ENCODE measurements at places on chromosomes 7 and 10.

GRCh38 chr10:323651-324293 is 188.5 kb downstream of the ZMYND11 start:
- DNase-seq = peak; percentile 93

GRCh38 chr10:11740907-11741306 is 1.3 kb upstream of the ECHDC3 start:
- DNase-seq = no peak

DNA sequence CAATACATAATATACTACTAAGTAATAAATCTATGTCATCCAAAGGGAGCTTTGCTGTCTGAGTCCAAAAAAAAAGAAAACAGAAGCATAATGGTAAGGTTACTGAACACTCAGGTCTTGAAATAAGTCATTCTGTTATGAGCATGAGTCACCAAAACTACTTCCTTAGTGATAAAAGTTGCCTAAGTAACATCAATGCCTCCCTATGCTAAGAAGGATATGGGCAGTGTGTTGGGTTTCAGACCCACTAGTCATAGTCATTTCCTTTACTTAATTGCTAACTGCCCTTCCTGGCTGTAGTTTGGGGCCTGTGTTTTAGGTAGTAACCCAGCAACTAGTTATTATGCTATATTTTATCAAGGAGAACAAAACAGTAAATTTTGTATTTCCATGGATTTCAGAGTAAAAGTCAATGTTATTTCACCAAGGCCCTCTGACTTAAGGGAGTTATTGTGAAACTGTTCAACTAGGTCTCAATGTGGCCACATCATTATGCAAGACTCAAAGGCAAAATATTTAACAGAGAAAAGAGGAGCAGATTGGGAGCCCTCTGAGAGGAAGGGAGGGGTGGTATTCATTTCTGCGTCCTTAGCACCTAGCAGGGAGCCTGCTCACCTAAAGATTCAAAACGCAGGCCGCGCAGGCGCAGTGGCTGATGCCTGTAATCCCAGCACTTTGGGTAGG is 11.7 kb upstream of the VIM start:
- peak; percentile 82 for DNase-seq

DNA sequence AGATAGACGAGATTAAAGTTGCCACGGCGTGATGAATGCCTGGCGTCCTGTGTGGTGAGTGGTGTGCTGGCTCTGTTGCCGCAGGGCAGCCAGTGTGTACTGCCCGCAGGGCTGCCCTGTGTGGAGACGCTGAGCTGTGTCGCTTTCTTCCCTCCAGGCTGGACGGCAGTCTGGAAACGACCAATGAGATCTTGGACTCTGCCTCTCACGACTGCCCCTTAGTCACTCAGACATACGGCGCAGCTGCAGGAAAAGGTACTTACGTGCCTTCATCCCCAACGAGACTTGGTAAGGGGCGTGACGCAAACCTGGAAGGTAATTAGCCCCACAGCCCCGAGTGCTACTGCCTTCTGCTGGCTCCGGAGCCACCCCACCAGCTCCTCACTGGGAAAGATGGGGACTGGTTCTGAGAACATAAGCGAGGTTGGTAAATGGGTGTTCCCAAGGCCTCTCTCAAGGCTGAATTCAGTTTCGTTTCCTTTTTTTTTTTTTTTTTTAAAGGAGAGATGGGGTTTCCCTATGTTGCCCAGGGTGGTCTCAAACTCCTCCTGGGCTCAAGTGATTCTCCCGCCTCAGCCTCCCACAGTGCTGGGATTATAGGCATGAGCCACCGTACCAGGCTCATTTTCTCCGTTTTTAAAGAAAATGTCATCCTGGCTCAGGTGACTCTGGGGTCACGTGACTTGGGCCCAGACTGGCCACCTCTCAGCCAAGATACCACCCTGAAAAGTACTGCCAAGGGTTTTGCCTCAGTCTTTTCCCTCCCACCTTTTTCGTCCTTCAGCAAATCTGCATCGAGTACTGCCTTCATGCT is 39.6 kb downstream of the WIPI2 start:
- DNase-seq = no peak

GRCh38 chr10:95693071-95693667 is 558 bp downstream of the TCTN3 start:
- DNase-seq = no peak

DNA sequence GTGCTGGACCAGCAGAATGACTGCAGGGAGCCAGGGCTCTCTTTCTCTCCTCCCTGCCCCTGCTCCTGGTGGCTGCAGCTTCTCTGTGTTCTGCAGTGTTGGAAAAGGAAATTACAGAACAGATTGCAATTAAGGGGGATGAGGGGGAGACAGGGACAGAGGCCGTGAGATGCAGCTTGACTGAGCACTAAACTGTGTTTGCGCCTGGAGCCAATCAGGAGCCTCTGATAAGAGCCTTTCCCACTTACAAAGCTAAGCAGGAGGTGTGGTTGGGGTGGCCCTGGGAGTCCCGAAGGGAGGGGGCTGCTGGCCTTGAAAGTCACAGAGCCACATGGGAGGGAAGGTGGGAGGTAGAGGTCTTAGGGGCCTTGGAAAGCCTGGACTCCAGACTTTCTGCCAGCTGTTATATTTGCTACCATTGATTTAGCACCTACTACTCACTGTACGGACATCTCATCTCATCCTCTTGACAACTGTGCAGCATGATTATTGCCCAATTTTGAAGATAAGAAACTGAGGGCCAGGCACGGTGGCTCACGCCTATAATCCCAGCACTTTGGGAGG is 26.7 kb downstream of the TRIM8 start:
- DNase-seq = no peak

GRCh38 chr7:6442114-6442513 is 5.6 kb downstream of the DAGLB start:
- no peak for DNase-seq

DNA sequence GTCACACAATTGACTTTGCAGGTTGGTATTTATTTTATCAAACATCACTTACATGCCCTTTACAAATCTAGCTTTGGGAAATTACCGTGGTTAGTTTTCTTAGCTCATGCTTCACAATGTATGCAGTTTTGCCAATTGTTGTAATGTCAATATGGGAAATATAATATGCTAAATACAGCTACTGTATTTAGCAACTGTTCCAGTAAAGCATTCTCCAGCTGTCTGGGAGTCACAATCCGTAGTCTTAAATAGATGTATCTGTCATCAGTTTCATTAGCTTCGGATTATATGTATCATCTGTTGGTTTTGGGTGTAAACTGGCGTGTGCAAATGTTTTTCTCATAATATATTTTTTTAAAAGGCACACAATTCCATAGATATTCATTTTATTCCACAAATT is 19.4 kb upstream of the AHR start:
- no peak for DNase-seq

GRCh38 chr7:38574086-38574485 is 57.1 kb downstream of the AMPH start:
- no peak for DNase-seq

GRCh38 chr10:28996947-28997551 is 291.8 kb upstream of the LYZL1 start:
- no peak for DNase-seq

DNA sequence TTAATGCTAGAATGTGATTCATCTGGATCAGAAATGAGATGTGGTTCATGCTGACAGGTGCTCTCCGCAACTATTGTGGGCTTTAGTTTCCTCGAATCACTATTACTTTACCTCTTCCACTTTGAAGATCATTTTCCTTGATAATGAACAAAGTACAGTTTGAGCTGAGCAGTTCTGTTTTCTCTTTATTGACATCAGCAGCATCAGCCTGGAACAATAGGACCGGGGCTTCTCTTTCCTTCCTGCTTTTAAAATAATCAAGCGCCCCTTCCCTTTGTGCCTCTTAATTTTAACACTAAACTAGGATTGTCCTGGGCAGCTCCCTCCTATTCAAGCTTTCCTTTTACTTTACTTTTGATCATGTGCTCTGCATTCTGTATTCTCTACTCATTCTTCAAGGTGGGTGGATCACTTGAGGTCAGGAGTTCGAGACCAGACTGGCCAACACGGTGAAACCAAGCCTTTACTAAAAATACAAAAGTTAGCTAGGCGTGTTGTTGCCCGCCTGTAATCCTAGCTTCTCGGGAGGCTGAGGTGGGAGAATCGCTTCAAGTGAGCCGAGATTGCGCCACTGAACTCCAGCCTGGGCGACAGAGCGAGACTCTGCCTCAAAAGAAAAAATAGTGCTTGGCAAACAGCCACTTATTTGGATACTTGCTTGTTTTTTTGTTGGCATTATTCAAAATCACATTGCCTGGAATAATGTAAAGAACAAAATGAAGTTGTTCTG is 67.0 kb upstream of the RHEB start:
- no peak for DNase-seq

GRCh38 chr10:131277278-131277677 is 34.2 kb downstream of the TCERG1L start:
- DNase-seq = no peak

- DNase-seq = no peak
Measured at GRCh38 chr10:61804414-61804813, 97.1 kb upstream of the ARID5B start.

GRCh38 chr7:92665926-92666325 is 75.7 kb upstream of the FAM133B start:
- no peak for DNase-seq

DNA sequence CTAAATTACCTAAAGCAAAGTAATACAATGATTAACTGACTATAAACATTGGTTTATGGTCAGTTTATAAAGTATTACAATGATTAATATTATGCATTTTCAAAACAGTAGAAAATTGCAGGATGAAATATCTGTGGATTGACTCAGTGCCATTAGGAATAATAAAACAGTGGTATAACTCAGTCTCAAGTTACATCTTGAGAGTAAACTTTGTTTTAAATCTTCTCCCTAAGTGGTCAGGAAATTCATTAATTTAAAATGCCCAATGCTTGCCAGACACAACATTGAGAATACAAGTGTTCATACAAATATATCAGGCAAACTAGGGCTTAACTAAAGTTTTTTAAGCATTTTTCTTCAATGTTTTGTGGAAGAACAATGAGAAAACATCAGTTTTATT is 257.8 kb downstream of the ETV1 start:
- DNase-seq = no peak

DNA sequence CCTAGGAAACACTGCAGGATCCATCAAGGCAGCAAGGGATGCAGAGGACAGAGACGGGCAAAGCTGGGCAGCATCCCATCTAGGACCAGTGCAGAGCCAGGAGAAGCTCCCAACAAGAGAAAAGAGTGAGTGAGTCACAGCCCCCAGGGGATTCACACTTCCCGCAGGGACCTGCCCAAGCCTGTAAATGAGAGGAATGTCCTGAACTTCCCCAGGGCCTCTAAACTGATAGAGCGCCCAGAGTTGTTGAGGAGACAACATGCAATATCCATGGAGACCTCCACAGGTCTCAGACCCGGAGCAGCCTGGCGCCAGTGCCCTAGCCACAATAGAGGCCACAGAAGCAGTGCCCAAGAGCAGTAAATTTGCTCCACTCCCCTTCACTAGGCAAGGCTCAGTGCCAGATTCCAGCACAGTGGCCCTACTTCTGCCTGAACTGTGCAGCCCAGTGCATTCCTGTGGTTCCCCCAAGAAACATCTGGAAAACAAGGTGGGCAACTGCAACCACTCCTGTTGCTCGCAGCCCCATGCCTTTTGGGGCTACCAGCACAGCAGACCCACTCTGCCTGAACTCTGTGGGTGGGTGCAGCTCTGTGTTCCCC is 567.5 kb downstream of the POM121L12 start:
- no peak for DNase-seq

DNA sequence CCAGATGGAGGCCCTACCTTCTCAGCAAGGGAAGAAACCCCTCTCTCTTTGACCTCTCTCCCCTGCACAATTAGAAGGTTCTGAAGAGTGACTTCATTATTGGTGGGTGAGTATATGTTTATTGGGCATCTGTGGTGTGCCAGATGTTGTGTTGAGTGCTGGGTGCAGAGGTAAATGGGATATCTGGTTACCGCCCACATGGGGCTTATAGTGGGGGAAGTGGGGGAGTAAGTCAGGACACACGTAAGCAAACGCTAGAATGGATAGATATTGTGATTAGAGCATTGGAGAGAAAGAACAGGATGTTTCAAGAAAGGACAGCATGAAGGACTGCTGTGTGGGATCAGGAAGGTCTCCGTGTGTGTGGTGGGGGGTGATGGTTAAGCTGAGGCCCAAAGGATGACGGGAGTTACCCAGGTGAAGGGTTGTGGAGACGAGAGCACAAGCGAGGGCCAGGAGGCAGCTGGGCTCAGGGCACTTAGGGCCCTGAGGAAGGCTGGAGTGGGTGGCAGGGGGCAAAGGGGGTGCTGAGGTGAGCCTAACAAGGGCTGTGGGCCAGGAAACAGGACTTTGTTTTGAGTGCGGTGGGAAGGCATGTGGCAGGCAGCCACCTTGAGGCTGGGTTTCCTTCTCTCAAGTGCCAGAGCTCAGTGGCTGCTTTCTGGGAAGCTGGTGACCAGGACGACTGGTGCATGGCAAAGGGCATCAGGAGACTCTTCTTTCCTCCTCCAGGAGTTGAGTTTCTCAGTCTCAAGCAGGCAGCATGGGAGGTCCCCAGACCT is 299.9 kb downstream of the RPS24 start:
- no peak for DNase-seq
